ENCODE measurements at places on chromosomes 11 and 22.

DNA sequence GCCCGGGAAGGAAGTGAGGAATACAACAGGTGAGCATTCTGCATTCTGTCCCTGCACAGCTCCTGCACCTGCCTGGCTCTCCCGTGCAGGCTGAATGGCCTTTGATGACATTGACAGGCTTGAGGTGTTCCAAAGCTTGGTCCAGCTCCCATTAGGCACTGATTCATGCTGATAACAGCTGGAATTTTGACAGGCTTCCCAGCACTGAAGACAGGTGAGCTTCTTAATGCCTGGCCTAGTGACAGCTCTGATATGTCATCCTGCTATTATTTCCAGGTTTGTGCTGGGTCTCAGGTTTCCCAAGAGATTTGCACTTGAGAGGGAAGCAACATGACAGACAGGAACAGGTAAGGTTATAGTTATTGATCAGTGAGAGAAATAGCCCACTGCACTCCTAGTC is 58.0 kb upstream of the MTNR1B start:
- no peak for DNase-seq

DNA sequence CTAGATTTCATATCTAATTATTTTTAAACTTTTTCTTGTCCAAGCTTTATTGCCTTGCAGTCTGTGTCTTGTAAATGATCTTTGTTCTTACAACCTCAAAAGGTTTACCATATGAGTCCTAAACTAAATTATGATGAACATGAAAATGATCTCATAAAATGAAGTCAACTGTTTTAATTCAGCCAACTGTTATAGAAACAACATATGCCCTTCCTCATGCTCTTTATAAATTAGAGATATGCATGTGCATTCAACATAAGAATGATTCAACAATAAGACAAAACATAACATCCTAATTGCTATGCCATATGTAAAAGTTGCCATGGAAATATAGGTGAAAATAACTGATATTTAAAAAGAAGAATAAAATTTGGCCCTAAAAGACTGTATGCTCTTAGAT is 774.4 kb downstream of the LUZP2 start:
- no peak for DNase-seq

DNA sequence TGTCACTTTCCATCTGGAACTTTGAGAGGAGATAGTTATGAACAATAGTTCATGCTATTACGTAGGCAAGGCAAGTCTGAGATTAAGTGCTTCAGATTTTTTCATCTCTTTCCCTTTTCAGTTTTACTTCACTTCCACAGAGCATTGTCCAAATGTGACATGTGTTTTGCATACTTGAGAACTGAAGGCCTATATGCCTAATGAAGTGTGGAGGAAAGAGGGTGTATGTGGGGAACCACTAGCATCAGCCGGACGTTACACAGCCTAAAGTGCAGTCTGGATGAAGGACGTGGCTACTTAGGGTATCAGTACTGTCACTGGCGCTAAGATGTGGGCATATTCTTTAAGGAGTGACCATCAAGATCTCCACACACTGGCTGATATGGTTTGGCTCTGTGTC is 26.2 kb downstream of the FANCF start:
- no peak for DNase-seq

- DNase-seq: no peak
Observed at GRCh38 chr11:85348945-85349344, 278.2 kb downstream of the DLG2 start.

- no peak for DNase-seq
Observed at GRCh38 chr11:19907008-19907579, 194.5 kb downstream of the NAV2 start.

DNA sequence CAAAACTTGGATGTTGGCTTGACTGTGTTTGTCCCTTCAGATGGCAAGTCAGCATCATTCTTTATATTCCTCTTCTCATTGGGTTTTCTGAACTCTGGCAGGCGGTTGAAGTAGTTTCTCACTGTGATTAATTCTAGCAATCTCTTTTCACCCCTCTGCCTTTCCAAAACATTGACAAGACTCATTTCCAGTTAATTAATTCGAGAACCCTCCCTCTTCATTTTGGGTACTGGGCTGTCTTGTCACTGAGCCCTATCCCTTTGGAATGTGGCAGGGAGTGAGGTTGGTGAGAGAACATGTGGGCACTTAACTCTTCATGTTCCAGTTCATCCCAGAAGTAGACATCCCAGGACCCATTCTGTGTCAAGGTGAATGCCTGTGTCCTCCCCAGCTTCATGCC is 133.0 kb downstream of the WNT7B start:
- no peak for DNase-seq

- DNase-seq: no peak
Observed at GRCh38 chr11:35855671-35856070, 88.2 kb upstream of the LDLRAD3 start.

DNA sequence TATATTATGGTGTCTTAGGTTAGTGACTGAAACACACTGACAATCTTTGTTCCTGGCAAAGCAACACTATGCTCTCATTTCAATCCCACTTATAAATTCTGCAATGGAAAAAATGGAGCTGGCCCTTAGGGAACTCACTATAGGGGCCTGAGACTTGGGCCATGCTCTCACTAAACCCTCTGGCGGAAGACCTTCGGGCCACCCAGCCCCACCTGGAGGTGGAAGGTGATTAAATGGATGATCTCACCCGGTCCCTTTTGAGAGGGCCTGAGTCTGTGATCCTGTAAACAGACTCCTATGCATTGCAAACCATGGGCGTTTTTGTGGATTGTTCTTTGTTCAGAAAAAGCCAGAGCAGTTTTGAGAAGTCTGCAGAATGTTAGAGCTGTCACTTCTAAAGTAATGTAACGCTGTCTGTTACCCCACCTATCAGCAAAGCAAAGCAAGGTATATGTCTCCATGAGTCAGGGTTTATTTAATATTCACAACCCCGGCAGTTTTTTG is 17.0 kb upstream of the CDON start:
- no peak for DNase-seq

DNA sequence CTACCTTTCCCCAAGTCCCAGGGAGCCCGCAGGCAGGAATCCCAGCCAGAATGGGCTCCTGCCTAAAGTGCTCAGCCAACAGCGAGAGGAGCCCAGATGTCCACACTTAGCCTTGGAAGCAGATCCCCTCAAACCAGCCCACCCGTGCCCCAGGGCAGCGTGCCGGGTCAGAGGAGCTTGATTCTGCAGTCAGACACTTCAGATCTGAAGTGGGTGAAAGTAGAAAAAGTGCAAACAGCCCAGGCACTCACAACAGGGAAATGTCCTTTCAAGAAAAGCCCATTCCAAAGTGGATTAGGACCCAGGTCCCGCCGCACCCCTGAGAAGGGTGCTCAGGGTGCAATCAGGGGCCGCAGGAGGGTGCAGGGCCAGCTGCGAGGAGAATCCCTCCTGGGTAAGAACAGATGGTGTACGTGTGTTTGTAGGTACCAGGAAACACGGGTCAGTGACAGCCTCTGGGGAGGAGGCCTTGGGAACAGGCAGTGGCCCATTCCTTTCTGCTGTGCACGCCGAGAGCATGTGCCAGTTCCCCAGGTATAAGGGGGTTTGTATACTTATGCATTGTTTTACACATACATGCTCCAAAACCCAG is 17.7 kb downstream of the ELFN2 start:
- no peak for DNase-seq

- no peak for DNase-seq
Observed at GRCh38 chr11:95138448-95138847, 48.8 kb downstream of the ENDOD1 start.

DNA sequence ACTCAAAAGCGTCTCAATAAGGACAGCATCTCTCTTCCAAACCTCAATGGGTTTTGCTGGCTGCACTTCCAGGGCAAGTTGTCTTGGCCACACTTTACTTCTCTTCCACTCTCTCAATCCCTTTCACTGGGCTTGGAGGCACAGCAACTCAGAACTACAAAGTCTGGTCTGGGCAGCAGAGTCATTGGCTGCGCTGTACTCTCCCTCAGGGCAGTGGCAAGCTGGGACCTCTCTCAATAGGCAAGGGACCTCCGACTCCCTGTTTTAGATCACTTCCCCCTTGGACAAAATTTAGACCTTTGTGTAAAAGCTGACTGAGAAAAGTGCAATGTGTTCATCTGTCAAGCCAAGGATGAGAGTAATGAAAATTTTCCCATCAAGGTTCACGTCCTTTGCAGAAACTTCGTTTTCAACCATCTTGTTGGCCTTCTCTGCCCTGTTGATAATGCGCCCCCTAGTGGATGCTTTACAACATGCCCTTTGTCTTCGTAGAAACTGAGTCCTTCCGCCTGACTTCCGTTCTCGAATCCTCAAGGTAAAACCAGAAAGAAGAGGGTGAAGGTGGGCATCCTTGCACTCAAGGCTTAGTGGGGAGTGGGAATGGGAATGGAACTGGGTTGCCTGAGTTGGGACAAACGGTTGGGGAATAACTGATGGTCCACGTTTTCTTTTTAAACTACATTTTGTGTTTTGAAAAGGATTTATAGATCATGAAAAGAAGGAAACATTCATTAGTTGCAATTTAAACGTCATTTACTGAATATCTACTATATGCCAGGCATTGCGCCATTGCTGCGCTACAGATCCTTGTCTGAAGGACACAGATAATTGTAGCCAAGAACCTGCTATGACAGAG is 99.1 kb downstream of the CD44 start:
- peak; percentile 48 for DNase-seq

GRCh38 chr11:35247428-35247827 is 108.5 kb downstream of the CD44 start:
- DNase-seq: peak; percentile 53

DNA sequence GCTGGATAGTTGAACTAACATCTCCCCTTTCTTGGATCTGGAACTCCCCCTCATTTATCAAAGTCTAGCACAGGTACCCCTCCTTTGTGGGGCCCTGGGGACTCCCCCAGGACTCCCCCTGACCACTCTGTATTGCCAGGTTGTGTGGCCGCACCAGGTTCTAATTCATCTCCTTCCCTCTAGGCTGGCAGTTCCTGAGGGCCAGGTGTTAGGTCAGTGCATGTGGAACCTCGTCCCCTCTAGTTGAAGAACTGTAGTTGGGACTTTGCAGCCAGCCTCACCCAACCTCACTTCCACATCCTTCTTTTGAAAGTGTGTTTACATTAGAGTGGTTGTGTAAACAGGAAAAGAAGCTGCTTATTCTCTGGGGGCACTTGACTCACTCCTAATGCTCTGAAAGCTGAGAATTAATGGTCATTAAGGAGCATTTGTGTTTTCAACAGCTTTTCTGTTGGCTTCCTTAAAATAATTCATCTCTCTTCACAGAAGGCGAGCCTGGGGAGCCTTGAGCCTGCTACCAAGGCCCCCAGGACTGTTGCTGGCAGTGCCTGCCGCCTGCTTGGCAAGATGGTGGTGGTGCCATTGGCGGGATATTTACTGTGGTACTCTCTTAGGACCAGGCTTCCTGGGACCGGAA is 11.8 kb downstream of the UPB1 start:
- DNase-seq: no peak

DNA sequence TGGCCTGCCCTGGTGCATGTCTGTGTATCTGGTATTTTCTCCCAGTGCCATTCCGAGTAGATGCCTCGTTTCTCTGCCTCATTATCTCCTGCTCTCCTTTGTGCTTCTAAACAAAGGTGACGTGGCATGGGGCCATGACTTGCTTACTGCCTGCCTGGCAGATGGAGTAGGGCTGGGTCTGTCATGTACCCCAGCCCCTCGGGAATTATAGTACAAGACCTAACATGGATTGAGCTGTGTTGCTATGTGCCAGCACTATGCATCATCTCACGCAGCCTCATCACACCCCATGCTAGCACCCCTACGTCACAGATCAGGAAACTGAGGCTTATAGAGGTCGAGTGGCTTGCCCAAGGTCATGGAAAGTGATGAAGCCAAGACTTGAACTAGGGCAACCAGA is 88.1 kb downstream of the GALNT18 start:
- no peak for DNase-seq

GRCh38 chr11:64482588-64482987 is 108.4 kb upstream of the SLC22A12 start:
- no peak for DNase-seq

DNA sequence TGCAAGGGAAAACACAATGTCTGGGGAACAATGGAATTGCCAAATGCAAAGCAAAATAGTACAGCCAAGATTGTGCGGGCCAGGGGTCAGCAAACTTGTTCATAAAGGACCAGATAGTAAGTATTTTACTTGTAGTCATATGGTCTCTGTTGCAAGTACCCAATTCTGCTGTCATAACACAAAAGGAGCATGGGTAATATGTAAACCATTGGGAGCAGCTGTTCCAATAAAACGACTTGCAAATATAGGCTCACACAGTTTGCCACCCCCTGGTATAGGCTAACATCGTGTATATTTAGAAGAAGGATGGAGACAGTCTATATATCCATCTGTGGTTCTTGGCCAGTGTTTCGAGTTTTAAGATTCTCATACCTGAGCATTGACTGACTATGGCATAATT is 15.6 kb downstream of the SDHAF2 start:
- no peak for DNase-seq

DNA sequence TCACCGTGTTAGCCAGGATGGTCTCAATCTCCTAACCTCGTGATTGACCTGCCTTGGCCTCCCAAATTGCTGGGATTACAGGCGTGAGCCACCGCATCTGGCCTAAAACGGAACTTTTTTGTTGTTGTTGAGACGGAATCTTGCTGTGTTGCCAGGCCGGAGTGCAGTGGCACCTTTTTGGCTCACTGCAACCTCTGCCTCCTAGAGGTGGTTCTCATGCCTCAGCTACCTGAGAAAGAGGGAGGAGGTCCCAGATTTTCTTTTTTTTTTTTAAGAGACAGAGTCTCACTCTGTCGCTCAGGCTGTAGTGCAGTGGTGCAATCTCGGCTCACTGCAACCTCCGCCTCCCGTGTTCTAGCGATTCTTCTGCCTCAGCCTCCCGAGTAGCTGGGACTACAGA is 7.9 kb upstream of the MCHR1 start:
- DNase-seq: no peak

DNA sequence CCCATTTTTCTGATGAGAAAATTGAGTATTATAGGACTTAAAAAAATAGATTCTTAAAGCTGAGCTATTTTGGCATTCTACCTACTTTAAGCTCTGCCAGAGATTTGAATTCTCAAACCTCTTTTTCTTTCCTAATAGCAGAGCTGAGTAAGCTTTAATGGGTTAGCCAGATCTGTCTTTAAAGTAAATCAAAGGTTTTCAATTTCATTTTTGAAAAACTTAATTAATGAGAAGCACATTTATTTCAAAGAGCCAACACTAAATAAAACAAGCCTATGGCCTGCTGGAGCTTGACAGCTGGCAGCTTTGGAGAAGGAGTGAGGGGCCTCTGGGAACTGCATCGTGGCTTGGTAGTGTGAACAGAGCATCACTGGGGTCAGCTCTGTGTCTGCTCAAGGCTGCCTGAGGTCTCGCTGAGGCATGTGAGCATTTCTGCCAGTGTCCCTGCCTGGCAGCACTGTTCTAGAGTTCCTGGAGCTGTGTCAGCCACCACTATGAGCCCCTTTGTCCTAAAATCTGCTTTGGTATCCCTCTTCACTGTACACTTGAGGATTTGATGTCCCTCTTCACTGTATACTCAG is 50.4 kb upstream of the PRSS23 start:
- no peak for DNase-seq

GRCh38 chr22:24429411-24430365 is 2.3 kb downstream of the ADORA2A start:
- peak; percentile 62 for DNase-seq

GRCh38 chr11:76803023-76803422 is 19.9 kb downstream of the TSKU start:
- no peak for DNase-seq

- peak; percentile 47 for DNase-seq
Observed at GRCh38 chr22:23119494-23120414, 22.0 kb downstream of the RSPH14 start.

- DNase-seq: no peak
Observed at GRCh38 chr22:29443861-29444792, 5.7 kb downstream of the RFPL1 start.

Measured in stimulated activated CD4-positive, alpha-beta T cell treated with anti-CD3 and anti-CD28 coated beads, Interleukin-4, amount 100 ng/mL, for 4 hours (primary cell).